ENCODE measurements at places on chromosomes 2 and 18.

- no peak for DNase-seq
Measured at GRCh38 chr18:7856116-7856515, 289.0 kb downstream of the PTPRM start.

DNA sequence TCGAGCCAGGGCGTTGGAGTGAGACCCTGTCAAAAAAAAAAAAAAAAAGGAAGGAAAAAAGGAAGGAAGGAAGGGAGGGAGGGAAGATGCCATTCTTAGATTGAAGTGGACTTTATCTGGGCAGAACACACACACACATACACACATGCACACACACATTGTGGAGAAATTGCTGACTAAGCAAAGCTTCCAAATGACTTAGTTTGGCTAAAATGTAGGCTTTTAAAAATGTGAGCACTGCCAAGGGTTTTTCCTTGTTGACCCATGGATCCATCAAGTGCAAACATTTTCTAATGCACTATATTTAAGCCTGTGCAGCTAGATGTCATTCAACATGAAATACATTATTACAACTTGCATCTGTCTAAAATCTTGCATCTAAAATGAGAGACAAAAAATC, 564 bp upstream of the TTR start:
- DNase-seq: no peak

DNA sequence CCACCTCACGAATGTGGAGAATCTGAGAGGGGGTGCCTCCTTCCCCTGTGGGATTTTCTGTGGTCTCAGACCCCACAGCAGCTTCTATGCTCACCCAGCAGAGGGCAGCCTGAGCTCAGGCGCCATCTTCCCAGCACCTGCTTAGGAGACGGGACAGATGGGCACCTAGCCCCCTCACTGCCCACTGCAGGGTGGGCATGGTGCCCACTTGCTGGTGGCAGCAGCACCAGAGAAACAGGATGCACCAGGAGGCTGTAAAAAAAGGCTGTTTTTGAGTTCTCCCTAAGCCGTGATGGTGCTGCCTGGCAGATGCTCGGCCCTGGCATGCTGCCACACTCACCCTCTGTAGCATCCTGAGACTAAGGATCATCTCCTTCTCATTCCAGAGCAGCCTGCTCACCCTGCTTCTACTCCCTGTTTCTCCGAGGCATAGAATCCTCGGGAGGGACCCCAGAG, 19.1 kb upstream of the SLC20A1 start:
- DNase-seq: peak; percentile 29

DNA sequence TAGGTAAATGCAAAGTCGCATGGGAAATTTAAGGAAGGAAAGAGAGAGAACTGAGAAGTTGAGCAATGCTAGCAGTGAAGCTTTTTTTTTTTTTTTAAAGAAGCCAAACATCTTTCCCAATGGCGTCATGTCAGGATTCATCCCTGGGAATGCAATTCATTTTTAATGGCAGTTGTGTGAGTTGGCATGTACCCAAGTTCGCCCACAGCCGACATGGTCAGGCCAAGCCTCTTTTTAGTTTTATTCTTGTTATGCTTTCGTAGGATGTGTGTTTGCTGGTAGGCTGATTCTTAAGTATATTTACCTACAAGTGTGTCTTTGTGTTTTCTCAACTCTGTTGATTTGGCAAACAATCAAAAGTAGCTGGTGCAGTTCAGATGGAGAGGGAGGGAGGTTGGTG, 127.6 kb upstream of the ITGA6 start:
- no peak for DNase-seq

DNA sequence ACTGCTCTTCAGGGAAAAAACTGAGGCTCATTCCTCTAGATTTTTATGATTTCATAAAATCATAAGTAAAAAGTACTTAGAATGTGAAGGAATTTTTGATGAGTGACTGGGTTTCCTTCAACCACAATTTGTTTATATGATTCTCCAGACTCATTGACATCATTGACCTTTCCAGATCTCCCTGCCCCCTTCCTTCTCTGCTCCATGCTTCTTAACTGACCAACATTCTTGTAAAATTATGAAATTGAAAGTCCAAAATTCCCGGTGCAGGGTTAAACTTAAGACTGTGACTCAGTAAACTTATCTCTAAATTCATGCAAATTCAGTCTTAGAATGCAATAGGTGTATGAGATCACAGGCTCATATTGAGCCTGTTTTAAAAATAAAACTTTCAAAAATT, 648.9 kb downstream of the TDRD15 start:
- no peak for DNase-seq

DNA sequence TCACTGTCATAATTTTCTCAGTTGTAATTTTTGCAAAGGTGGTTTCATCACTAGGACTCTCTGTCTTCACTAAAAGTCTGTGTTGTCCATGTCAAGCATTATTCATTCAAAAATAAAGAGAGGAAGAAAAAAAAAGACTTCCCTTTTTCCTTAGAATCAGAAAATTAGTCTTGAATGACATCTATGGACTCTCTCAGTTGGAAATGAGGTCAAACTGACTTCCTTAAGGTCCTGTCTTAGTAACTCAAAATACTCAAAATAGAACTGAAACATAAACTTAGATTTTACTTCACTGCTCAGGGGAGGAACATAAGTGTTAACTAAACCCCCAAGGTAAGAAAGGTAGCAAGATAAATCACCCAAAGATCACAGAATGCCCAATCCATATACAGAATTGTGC, 2.2 kb upstream of the ZNF407 start:
- DNase-seq: no peak

- no peak for DNase-seq
Measured at GRCh38 chr2:188207554-188207953, 84.1 kb upstream of the GULP1 start.

DNA sequence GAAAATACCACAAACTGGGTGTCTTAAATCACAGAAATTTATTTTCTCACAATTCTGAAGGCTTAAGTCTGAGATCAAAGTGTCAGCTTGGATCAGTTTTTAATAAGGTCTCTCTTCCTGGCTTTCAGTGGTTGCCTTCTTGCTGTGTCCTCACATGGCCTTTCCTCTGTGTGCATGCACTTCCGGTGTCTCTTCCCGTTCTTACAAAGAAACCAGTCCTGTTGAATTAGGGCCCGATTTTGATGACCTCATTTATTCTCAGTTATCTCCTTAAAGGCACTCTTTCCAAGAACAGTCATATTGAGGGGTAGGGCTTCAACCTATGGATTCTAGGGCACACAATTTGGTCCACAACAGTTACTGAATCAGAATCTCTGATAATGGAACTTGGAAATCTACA, 5.4 kb upstream of the XIRP2 start:
- no peak for DNase-seq

GRCh38 chr2:83002706-83003105, 1456.4 kb downstream of the SUCLG1 start:
- no peak for DNase-seq

GRCh38 chr2:21379140-21379539, 255.4 kb downstream of the TDRD15 start:
- DNase-seq: no peak

DNA sequence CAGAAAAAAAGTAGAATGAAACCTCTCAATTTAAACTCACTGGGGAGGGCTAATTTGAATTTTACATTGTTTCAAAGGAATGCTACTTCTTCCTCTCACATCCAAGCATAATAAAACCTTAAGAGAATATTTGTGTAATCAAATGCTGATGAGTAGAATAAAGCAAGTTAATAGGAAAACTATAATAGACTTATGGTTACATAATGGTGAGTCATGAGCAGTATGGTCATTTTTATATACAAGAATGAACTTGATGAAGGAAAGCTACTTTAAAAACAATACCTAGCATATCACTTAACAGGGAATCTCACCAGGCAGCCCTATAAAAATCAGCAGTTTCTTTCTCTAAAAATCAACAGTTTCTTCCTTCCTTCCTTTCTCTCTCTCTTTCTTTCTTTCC, 80.3 kb downstream of the VSNL1 start:
- no peak for DNase-seq

DNA sequence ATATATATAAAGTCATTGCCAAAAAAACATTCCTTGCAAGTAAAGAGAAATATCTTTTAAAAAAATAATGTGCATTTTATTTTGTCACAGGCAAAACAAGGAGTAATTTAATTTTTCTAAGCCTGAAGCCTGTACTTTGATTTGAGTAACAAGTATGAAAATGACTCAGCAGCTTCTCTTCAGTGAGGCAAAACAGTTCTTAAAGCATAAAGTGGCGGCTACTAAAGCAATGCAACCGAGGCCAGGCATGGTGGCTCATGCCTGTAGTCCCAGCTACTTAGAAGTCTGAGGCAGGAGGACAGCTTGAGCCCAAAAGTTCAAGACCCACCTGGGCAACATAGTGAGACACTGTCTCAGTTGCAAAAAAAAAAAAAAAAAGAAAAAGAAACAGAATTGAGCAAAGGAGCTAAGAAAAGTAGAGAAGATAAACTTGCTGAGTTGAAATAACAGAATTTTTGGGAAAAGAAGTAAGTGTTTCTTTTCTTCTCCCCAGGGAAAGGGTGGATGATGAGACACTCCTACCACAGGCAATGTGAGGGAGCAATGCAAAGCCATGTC, 29.6 kb downstream of the DOK1 start:
- no peak for DNase-seq

GRCh38 chr2:88607416-88607815, 19.8 kb downstream of the EIF2AK3 start:
- no peak for DNase-seq

DNA sequence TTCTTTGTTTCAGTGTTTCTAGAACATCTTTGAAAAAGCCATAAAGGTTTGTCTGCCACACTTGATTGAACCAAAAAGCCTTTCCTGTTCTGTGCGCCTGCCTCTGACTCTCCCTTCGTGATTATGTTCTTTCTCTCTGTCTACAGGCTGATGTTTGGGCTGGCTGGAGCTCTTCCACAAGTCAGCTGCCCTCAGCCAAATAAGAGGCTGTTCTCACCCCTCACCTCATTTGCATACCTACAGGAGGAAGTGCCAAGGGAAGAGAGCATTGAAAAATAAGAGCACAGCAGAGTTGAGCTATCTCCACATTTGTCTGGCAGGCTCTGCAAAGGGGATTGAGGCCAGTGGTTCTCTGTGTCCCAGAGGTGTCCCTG, 15.8 kb downstream of the INPP5D start:
- DNase-seq: no peak

- no peak for DNase-seq
Measured at GRCh38 chr2:206535260-206535986, 92.1 kb downstream of the ADAM23 start.

- DNase-seq: no peak
Measured at GRCh38 chr18:23740105-23740830, 51.0 kb downstream of the LAMA3 start.

DNA sequence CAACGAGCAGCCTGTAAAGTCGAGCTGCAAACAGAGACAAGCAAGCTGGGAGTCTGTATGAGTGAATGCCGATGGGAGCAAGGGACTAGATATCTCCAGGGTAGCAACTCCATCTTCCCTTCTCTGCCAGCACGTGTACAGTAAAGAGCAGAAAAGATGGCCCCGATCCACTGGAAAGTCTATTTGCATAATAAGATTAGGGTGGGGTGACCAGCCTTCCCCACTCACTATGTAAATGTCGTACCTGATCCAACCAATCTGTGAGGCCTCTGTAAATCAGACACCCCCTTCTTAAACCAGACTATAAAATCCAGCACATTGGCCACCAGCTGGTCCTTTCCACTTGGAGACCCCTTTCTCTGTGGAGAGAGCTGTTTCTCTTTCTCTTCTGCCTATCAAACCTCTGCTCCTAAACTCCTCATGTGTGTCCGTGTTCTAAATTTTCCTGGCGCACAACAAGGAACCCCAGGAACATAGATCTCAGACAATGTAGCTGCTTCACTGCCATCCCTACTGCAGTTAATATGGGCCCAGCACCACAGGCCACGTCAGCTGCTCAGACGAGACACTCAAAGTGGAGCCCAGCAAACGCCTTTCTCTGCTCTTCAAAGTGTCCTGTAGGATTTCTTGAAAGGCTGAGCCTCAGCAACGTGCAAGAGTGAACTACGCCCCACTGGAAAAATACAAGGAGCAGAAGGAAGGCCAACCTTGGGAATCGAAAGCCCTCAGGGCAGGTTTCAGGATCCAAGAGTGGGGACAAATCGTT, 26.1 kb downstream of the DIPK1C start:
- DNase-seq: no peak

GRCh38 chr2:232276084-232276732, 102.3 kb upstream of the ALPP start:
- no peak for DNase-seq

DNA sequence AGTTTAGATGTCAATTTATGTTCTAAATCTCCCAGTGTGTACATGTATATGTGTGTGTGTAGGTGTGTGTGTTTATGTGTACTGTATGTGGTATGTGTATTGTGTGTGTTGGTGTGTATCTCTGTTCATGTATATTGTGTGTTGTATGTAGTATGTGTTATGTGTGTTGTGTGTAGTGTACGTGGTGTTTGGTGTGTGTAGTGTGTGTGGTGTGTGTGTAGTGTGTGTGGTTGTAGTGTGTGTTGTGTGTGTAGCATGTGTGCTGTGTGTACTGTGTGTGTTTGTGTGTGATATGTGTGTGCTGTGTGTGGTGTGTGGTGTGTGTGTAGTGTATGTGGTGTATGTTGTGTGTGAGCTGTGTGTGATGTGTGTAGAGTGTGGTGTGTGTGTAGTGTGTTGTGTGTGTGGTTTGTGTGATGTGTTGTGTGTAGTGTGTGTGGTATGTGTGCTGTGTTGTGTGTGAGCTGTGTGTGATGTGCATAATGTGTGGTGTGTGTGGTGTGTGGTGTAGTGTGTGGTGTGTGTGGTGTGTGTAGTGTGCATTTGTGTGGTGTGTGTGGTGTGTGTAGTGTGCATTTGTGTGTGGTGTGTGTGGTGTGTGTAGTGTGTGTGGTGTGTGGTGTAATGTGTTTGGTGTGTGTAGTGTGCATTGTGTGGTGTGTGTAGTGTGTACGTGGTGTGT, 5.2 kb upstream of the RTP5 start:
- no peak for DNase-seq

DNA sequence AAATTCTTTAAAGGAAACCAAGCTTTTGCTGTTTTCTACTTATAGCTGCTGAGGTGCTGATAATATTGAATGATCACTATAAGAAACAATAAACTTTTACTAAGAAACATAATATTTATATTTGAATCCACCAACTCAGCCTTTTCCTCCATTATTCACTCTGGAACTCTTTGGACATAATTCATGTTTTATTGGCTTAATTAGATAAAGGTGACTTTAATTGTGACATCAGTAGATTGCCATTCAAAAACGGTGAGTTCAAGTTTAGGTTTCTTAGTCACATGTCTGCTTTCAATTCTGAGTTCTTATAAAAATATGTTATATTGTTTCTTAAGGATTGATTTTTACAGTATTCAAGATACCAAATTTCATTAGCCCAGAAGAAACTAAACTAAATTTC, 24.0 kb downstream of the CCDC85A start:
- no peak for DNase-seq

DNA sequence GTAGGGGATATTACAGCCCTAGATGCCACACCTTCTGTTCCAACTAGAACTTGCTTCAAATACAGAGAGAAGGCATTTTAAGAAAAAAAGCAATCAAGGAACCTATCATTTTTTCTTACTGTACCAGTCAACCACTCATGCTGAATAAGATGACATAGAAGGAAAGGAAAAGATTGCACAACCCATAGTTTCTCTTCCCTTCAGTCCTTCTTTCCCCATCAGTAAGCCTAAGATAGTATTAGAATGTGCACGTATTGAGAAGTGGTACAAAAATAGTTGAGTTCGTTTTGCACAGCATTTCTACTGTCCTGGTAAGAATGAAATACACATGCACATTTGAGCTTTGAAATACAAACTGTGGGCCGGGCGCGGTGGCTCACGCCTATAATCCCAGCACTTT, 27.0 kb upstream of the HK2 start:
- no peak for DNase-seq

GRCh38 chr2:176117823-176118371, 1.3 kb downstream of the HOXD10 start:
- no peak for DNase-seq
